Stimulated activated CD4-positive, alpha-beta T cell treated with anti-CD3 and anti-CD28 coated beads, TNF-alpha, amount 100 ng/mL, for 4 hours (primary cell): ENCODE measurements at places on chromosomes 6 and 20.

- DNase-seq = no peak
Measured at GRCh38 chr6:42129360-42129676, 13.1 kb downstream of the C6orf132 start.

- DNase-seq = no peak
Measured at GRCh38 chr6:134295953-134296553, 21.9 kb downstream of the SGK1 start.

- no peak for DNase-seq
Measured at GRCh38 chr6:85923013-85923430, 280.3 kb upstream of the SYNCRIP start.

- no peak for DNase-seq
Measured at GRCh38 chr6:9936551-9936950, 478.3 kb downstream of the TFAP2A start.

GRCh38 chr6:157602521-157603295 lies 220.3 kb upstream of the SNX9 start:
- DNase-seq = no peak

DNA sequence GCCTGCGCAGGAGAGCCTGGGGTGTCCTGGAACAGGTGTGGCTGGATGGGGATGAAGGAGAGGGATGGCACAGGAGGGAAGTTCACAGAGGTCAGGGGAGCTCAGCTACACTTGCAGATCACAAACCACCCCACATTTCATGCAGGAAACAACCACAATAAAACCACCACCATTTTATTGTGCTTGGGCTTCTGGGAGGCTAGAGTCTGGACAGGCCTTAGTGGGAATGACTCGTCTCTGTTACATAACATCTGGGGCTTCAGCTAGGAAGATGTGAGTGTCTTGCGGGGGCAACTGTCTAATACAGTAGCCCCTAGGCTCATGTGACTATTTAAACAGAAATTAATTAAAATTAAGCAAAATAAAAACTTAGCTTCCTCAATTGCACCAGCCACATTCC lies 33.4 kb downstream of the SNX5 start:
- no peak for DNase-seq

GRCh38 chr20:57769756-57770155 lies 59.9 kb upstream of the PMEPA1 start:
- DNase-seq = no peak

DNA sequence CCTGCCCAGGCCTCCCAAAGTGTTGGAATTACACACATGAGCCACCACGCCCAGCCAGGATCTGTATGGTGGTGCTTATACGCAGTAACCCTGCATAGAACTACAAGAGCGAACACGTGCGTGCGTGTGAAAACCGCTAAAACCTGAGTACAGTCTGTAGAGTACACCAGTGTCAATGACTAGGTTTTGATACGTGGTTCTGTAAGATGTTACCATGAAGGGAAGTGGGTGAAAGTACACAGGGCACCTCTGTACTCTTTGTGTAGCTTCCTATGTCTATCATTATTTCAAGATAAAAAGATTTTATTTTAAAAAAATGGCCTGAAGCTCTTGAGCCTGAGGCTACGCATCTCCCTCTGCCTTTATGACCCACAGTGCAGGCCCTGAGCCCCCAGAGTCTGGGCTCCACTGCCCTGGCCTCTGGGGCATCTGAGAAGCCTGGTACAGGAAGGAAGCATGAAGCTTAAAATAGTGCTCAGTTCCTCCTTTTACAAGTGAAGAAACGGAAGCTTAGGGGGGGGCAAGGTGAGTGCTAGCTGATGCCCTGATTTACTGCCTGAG lies 21.6 kb downstream of the LY86 start:
- no peak for DNase-seq

DNA sequence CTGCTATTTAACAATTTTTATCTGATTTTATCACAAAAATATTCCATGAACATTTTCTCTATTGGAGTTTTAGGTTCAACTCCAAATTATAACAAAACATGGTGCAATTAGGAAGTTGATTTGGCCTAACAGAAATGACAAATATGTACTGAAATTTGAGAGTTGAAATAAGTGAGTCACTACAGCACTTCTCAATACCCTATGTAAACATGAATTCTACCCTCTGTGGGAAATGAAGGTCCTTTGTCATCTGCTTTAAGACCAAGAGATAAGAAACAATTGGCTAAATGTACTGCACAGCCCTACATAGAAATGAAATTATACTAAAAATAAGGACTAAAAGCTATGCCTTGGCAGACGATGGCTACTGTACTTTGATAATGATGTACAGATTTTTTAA lies 86.2 kb upstream of the BEND6 start:
- DNase-seq = no peak

GRCh38 chr6:147159536-147160374 lies 44.5 kb upstream of the STXBP5 start:
- DNase-seq = no peak

DNA sequence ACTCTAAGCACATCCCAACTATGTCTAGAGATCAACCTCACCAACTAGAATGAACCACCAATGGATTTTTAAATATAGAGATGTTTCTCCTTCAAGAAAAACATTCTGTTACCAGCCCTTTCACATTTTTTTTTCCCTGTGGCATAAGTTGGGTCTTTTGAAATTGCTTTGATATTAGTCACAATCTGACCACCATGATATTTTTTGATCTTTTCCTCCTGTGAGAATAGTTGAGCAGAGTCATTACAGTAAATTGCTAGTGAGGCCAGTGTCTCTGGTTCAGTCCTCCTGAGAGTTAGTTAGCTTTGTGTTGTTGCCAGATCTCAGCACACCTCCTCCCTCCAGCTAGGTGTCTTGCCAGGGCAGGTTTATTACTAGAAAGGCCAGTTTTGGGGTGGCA lies 79.7 kb upstream of the MYLIP start:
- DNase-seq = no peak

- DNase-seq = no peak
Measured at GRCh38 chr6:10487668-10488327, 33.4 kb upstream of the GCNT2 start.

GRCh38 chr6:48490658-48491057 lies 379.7 kb upstream of the PTCHD4 start:
- DNase-seq = no peak
